ENCODE measurements at places on chromosomes 11 and 22.

DNA sequence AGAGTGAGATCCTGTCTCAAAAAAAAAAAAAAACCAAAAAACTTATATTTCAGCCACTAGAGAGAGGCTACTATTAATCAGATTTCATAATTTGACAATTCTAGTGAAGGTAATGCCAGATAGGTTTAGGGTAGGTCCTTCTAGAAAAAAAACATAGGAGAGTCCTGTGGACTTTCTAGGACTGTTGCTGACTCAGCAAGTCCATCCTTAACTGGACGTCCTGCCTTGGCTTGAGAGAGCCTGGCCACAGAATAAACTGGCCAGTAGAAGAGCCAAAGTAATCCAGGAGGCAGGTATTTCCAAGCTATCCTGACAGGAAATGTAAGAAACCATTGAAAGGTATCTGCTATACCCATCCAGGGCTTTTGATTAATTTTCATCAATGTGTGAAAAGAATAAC lies 64.6 kb downstream of the TRIM44 start:
- no peak for DNase-seq

GRCh38 chr11:58028687-58029411 lies 1.9 kb upstream of the OR6Q1 start:
- DNase-seq, result no peak

DNA sequence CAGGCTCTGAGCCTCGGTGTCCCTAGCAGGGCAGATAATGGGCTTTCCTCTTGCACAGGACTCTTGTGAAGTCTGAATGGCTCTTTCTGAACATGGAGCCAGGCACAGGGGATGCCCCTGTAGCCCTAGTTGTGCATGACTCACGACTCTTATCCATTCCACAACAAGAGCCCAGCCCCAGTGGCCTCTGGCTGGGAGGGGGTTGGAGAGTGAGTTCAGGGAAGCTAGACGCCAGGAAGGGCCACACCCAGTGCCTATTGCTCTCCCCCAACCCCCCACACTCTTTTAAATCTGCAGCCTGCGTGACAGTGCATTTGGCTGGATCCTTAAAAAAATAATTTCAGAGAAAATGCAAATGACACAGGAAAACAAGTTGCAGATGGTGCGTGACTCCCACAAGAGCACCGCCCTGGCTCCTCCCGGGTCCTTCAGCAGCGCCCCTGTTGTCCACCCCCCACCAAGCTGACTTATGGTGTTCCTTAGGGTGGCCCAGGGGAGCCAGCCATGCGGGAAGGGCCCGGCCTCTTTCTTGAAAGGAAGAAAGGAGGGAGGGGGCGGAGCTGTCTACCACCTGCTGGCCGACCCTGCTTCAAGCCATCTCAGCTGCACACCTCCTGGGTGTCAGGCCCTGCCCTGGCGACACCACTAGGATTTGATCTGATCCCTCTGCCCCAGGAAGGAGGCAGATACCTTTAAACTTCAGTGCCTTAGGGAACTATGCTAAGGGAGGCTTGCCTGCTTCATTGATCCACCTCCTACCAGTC lies 74.7 kb downstream of the MN1 start:
- no peak for DNase-seq

DNA sequence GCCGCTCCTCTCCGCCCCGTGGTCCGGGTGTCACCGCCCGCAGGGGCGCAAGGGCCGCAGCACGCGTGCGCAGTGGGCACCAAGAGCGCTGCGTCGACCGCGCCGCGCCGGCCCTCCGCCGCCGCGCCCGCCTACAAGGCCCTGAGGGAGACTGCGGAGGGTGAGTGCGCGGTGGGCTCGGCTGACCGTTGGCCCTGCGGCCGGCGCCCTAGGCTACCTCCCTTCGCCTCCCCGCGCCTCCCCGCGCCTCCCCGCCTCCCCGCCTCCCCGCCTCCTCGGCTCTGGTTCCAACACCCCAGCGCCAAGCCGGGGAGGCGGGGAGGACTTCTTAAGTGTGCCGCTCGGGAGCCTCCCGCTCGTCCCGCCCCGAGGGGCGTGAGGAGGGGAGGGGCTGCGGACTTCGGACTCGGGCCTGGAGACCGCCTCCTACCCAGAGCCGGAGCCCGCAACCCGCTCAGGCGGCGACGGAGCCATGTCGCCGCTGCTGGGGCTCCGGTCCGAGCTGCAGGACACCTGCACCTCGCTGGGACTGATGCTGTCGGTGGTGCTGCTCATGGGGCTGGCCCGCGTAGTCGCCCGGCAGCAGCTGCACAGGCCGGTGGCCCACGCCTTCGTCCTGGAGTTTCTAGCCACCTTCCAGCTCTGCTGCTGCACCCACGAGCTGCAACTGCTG lies at the start of gene AQP11:
Gene AQP11, plus strand, starts transcription at position 433 of the 673 bp plus-strand sequence. Its CDS starts 40 bp downstream, at position 473.
- DNase-seq, result peak; percentile 41

GRCh38 chr11:2378527-2379210 lies 1.6 kb downstream of the CD81 start:
- DNase-seq, result no peak

DNA sequence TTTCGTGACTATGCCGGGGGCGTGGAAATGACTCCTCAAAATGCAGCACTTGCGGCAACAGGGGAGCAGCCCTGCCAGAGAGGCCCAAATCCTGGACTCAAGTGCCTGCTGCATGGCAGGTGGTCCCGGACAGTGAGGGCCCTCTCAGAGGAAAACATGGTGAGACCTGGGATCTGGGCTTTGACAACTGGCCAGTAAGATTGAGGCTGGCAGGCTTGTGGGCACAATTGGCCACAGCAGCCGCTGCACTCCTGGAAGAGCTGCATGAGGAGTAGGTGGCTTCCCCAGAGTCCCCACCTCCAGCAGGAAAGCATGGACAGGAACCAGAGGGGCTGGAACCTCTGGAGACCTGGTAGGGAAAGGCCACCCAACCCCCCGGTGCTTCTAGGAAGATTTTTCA lies 13.4 kb downstream of the LINC01488 start:
- no peak for DNase-seq

DNA sequence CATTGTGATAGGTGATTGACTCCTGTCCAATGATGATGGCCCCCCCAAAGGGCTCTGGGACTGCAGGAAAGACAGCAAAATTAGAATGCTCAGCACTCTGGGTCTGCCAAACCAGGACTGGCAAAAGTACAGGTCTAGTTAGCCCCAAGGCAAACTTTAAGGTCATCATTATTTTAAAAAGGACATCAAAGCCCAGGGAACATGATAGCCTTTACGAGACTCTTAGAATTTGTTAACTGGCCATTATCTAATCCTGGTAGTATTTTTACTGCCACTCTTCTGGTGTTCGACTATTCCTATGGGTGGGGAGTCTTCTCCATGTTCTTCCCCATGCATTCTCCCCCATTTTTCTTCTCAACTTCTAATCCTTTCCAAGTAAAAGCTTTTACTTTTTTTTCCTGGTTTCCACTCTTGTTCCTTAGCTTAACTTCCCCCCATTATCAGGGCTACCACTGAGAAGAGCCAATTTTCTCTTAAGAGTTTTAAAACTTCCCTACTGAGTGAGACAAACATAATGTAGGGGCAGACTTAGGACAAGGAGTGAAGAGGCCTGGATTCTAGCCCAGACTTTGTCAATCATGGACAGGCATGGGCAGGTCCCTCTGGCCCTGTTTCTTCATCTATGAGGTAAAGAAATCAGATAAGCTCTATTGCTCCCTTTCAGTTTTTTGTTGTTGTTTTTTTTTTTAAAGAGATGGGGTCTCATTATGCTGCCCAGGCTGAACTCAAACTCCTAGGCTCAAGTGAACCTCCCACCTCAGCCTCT lies 7.1 kb downstream of the DDB1 start:
- no peak for DNase-seq

DNA sequence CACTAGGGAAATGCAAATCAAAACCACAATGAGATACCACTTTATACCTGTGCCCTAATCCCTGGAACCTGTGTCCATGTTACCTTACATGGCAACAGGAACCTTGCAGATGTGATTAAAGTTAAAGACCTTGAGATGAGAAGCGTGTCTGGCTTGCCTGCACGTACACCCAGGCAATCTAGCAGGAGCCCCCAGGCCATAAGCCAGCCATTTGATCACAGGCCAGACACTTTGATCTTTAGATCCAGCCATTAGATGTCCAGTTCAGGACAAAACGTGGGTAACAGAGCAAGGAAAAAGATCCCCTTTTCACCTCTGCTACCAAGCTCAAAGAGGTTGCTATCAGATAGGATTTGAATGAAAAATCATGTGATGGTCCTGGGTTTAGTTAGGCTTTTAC lies 378.8 kb downstream of the BUD13 start:
- no peak for DNase-seq

- no peak for DNase-seq
These were observed 56.4 kb downstream of the SWAP70 start for GRCh38 chr11:9720290-9720630.

All from brain pericyte (primary cell).